ENCODE measurements at places on chromosomes 12 and 14.

- peak; percentile 39 for DNase-seq
These were observed 445 bp downstream of the CERS5 start for GRCh38 chr12:50166799-50167048.

DNA sequence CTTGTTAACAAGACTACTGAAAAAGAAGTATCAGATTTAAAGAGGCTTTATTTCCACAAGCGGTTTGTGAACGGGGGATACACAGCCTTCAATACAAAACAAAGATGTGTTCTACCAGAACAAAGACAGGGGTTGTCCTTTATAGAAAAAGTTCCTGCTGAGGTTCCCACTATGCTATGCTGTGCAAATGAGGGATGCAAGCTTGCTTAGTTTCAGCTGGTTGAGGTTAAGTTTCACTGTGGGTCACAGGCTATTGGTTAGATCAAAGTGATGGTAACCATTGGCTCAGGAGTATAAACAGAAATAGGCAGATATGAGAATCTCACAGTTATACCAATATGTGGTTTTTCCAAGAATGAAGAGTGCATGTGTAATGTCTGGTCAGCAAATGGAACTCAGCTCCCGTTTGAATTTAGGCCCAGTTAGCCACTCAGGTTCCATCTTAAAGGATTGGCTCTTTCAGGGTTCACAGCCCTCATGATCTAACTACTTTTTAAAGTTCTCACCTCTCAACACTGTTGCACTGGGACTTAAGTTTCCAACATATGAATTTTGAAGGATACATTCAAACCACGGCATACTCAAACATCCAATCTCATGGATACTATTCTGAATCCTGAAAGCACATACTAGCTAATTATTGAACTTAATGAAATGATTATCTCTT is 215.4 kb upstream of the DCN start:
- no peak for DNase-seq

DNA sequence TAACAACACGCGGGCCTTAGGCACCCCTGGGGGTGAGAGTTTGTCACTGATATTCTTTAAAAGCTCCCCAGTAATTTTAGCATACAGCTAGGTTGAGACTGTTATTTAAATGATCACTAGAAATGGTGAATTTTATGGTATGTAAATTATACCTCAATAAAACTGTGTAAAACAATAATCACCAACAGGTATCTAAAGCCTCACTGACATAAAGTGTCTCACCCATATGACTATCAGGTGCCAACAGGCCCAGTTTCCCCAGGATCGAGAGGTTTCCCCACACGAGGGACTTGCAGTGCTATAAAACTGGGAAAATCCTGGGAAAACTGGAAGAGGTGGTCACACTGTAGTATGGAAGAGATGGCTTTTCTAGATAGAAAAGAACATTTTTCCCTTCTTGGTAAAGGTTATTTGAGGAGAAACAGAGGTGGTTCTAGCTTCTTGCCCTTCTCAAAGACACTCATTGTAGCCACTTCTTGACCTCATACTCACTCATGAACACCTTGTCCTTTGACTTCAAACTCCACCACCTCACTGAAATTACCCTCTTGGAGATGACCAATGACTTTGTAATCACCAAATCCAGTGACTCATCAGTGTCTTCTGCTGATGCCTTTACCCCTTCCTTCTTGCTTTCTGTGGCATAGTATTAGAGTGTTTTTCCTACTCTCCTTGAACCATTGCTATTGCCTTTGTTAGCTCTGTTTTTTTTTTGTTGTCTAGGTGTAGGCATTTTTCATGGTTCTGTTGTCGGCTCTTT is 24.8 kb upstream of the NUBPL start:
- no peak for DNase-seq

DNA sequence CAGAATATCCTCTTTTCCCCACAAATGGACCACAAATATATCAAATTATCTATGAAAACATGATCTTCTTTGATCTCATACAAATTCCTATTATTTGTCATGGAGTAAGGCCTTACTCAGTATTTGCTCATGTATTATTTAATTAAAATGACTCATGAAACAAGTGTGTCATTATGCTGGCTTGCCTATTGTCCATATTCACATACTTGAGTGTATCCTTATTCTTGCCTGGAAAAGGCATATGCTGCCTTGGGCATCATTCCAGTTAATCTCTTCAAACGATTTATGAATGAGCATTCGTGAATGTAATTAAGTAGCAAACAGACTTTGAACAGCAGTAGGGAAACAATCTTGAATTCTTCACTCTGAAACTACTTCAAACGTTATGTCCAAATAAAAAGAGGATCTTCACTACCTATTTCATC is 22.6 kb upstream of the SNRPF start:
- no peak for DNase-seq

GRCh38 chr12:49043856-49044258 is 16.7 kb downstream of the KMT2D start:
- peak; percentile 82 for DNase-seq

DNA sequence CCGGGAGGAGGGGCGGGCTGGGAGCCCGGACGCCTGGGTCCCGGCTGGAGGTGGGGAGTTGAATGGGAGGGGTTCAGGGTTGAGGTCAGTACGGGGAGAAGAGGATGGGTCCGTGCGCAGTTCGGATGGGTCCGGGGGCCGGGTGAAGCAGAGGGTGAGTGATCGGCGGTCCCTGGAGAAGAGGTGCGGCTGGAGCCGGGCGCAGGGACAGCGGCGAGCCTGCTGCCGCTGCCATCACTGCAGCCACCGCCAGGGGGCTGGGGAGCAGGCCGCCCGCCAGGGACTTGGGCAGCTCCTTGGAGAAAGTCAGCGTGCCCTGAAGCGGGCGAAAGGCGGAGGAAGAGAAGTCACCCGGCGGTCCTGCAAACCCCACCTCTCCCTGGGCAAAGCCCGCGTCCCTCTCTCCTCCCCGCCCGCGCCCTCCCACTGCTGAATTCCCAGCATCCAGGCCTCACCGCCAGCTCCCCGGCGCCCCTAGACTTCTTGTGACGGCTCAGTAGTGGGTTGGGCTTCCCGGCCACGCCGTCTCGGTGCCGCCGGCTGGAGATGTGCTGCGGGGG is 6.0 kb upstream of the GPR84 start:
- peak; percentile 26 for DNase-seq

GRCh38 chr14:76271041-76271755 is 104.7 kb upstream of the ESRRB start:
- no peak for DNase-seq

DNA sequence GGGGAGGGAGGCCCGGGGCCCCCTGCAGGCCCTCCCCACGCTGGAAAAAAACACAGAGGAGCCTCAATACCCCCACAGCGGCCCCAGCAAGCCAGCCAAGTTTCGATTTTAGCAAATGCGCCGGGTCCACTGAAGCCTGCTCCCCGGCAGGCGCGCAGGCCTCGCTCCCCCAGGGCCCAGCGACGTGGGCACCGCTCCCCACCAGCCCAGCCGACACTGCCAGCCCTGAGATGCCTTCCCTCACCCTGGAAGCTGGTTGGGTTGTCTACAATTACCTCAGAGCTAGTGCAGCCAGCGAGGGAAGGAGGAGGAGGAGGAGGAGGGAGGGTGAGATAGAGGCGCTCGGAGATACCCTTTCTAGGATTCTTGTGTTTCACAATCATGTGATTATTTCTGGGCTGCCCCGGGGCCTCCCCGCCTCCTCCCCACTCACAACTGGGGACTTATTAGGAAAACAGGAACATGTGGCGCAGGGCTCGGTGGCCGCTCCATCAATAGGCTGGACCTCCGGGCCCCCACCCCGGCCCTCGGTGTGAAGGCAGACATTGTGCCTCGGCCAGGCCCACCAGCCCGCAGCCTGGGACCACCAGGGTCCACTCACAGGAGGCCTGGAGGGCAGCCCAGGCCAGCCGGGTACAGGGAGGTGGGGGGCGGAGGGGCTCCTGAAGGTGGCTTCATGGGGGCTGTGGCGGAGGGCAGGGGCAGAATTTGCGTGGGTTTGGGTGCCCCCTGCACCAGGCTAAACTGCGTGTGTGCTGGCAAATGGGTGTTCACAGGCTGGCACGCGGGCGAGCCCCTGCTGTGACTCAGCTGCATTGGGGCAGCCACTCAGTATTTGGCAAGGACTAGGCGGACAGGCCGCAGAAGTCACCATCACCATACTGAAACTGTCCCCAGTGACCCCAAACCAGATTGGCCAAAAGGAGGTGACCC is 109.9 kb downstream of the NCOR2 start:
- peak; percentile 53 for DNase-seq

DNA sequence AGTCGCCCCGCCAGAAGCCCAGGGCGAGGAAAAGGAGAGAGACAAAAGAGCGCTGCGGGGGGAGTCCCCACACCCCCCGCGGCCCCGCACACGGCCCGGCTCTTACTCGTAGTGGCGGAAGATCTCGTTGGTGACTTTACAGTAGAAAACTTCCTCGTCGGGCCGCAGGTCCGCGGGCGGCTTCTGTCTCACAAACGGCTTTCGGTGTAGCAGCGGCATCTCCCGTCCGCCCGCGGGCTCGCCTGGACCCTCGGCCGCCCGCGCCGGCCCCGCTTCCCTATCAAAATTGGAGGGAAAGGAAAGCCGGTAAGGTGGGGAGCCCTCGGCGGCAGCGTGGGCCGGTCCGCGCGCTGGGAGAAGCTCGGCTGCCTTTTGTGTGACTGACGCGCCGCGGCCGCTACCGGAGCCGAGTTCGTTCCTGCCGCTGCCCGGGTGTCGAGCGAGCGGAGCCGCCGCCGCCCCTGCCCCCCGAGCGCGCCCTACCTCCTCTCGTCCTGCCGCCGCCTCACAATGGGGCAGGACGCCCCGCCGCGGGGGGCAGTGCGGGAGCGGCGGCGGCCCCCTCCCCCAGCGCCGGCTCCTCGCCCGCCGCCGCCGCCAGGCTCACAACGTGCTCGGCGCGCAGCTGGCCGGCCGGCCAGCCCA is 652 bp downstream of the BAZ1A start:
- DNase-seq, result peak; percentile 62

GRCh38 chr12:67042697-67043131 is 226.4 kb upstream of the CAND1 start:
- no peak for DNase-seq

DNA sequence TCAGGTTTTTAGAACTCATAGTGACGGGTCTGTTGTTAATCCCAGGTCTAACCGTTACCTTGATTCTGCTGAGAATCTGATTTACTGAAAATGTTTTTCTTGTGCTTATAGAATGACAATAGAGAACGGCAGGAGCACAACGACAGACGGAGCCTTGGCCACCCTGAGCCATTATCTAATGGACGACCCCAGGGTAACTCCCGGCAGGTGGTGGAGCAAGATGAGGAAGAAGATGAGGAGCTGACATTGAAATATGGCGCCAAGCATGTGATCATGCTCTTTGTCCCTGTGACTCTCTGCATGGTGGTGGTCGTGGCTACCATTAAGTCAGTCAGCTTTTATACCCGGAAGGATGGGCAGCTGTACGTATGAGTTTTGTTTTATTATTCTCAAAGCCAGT is 34.4 kb downstream of the PSEN1 start:
- no peak for DNase-seq

GRCh38 chr12:28443337-28443736 is 253.1 kb downstream of the CCDC91 start:
- DNase-seq, result no peak

GRCh38 chr12:14416658-14417057 is 51.2 kb downstream of the ATF7IP start:
- DNase-seq, result no peak

- no peak for DNase-seq
These were observed 7.9 kb downstream of the NRIP2 start for GRCh38 chr12:2826721-2827515.

- DNase-seq, result no peak
These were observed 28.4 kb upstream of the B4GALNT1 start for GRCh38 chr12:57661376-57661775.

DNA sequence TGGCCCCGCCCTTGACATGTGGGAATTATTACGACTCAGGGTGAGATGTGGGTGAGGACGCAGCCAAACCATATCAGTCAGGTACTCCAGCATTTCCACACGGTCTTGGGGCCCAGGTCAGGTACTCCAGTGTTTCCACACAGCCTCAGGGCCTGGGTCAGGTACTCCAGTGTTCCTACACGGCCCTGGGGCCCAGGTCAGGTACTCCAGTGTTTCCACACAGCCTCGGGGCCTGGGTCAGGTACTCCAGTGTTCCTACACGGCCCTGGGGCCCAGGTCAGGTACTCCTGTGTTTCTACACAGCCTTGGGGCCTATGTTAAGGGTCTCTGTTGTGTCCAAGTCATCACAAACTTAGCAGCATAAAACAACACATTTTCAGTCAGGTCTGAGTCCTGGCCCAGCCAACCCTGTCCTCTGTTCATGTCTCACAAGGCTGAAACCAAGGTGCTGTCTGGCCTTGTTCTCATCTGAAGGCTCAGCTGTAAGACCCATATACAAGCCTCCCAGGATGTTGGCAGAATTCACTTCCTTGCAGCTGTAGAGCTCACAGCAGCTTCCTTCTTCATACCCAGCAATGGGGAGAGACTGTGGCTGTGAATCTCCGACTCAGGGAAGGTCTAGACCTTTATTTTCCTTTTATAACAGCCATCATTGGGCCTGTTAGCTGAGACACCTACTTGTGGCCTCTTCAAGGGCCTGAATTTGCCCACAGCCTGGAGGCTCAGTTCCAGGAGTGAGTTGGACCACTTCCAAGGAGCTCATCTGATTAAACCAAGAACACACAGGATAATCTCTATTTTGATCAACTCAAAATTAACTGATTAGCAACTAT is 107.6 kb upstream of the SFSWAP start:
- DNase-seq, result no peak

DNA sequence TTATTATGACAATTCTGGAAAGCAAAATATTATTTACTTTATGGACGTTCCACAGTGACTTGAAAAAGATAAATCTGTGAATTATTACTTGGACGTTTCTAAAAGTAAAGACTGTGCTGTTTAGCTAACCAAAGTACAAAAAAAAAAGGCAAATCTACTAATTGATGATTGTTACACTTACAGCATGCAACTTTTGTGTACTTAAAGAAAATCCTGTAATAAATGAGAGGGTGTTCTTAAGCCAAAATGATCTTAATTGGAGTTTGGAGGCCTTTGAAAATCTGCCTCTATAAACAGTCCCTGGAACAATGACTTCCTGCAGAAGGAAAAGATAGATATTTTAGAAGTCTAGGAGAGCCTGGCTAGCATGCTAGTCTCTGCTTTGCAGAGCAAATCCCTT is 434.0 kb upstream of the SYT1 start:
- DNase-seq, result no peak

GRCh38 chr14:56488306-56488705 is 91.3 kb upstream of the TMEM260 start:
- DNase-seq, result no peak

DNA sequence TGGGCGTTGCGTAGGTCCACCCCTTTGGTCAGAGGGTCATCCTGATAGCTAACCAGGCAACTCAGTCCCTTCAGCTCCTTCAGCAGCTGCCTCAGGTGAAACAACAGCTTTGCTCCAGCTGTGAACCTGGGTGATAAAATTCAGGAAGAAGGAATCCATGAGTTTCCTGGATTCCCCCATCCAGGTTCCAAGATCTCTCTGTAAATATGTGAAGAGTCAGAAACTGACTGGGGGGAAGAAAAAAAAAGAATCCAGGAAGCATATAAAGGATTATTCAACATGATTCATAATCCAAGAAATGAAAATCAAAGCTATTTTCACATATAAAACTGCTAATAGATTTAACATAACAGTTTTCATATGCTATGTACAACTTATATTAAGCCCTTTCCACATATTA is 8.6 kb downstream of the STAT2 start:
- no peak for DNase-seq

GRCh38 chr14:73460691-73461127 is 2.4 kb upstream of the NUMB start:
- no peak for DNase-seq

GRCh38 chr14:87285506-87285905 is 707.5 kb downstream of the GALC start:
- DNase-seq, result no peak
